Left renal cortex interstitium (tissue), 4 donors: ENCODE measurements at places on chromosomes 11 and 22. TPM values are rescaled to one million over a fixed set of nuclear protein-coding genes. Genes with fewer than 3 reads are reported as not detected.

DNA sequence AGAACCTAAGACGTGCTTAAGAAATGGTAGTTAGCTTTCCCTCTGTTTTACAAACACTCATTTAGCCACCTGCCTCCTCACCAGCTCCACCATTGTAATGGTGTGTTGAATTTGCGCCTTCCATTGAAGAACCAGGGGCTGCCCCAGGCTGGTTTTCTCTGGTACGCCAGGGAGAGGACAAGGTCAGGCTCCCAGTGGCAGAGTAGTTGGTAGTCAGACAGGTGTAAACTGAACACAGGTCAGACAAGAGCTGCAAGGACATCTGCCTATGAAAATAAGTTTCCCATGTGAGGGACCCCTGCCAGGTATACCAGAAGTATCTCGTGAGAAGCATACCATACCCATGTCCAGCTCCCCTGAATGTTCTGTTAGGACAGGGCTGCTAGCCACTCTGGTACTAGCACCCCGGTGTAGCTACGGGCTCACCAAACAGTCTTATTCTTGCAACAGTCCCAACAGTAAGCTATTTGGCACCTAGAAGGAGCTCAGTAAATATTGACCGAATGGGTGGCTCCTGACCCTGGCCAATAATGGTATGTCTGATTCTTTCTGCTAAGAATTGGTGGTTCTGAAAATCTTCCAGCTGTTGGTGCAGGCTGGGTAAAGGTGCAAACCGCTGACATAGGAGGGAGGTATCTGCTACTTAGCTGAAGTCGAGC is 359.0 kb downstream of the LARGE1 start:
- DNase-seq = no peak

DNA sequence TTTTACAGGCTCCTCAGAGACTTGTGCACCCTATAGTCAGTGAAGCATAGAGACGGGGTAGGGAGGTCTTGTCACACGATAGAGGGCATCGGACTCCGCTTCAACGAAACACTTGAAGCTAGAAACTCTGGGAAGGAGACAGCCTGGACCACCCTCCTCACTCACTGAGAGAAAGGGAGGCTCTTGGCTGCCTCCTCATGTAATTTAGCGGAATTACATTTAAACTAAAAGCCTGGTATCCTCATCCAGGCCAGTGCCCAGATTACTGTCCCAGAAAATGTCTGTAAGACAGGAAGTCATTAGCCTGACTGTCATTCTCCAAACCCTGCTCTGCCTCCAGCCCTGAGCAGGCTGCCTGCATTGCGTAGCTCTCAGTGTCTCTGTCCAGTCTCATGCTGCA is 36.0 kb downstream of the TTLL1 start:
- no peak for DNase-seq

TMEM151A gene
- 0.24 TPM for polyA plus RNA-seq

DNA sequence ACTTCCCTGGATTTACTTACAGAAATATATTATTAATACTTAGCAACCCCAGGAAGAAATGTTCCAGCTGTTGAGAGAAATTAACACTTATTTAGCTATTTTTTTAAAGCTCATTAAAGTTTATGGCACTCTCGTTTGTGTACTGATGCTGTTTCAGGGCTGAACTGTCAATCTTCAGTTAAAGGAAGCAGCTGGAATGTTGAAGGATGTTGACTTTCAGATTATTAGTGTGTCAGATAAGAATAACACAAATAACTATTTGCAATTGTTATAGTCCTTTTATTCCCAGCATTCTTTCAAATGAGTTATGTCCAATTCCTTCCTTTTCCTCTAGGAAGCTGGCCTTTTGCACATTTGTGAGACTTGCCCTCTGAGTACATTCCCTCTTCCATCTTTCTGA is 278.2 kb upstream of the RAG2 start:
- no peak for DNase-seq

KRTAP5-8 gene
- polyA plus RNA-seq = 0.68 TPM

- DNase-seq = peak; percentile 65
Observed at GRCh38 chr11:96254087-96254486, 88.9 kb downstream of the MAML2 start.

DNA sequence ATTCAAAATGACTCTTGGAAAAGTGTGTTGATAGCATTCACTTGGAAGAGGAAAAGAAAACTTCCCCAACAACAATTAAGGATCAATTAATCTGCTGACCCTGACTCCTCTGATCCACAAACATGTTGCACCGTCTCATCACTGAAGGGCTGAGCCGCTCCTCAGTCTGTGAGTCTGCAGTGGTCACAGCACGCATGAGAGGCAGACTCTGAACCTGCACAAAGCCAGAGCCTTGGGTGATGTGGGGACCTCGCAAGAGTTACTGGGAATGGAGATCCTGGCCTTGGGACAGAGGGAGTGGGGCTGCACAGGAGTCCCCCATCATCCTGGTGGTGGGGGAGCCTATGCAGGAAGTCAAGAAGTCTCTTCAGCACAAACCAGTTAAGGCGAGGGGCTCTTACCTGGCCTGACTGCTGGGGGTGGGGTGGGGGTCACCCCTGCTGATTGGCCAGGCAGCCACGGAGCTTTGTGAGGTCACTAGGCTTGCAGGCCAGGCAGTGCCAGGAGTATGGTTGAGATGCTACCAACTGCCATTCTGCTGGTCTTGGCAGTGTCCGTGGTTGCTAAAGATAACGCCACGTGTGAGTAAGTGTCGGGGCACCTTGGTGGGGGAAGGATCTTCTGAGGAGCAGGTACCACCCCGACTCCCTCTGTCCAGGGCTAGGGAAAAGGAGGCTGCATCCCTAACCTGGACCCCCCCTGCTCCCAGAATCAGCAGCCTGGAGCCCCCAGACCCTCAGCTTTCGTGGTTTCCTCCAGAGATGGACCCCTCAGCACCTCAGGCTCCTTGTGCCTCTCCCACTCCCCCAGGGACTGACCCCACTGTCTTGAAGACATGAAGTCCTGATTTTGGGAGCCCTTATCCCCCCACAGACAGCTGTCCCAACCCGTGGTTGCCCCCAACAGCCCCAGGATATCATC is at the start of gene ACR:
Gene ACR (plus strand): TSS at position 477 of the 921 bp plus-strand sequence. CDS start 32 bp downstream, at position 509.
- no peak for DNase-seq

DNA sequence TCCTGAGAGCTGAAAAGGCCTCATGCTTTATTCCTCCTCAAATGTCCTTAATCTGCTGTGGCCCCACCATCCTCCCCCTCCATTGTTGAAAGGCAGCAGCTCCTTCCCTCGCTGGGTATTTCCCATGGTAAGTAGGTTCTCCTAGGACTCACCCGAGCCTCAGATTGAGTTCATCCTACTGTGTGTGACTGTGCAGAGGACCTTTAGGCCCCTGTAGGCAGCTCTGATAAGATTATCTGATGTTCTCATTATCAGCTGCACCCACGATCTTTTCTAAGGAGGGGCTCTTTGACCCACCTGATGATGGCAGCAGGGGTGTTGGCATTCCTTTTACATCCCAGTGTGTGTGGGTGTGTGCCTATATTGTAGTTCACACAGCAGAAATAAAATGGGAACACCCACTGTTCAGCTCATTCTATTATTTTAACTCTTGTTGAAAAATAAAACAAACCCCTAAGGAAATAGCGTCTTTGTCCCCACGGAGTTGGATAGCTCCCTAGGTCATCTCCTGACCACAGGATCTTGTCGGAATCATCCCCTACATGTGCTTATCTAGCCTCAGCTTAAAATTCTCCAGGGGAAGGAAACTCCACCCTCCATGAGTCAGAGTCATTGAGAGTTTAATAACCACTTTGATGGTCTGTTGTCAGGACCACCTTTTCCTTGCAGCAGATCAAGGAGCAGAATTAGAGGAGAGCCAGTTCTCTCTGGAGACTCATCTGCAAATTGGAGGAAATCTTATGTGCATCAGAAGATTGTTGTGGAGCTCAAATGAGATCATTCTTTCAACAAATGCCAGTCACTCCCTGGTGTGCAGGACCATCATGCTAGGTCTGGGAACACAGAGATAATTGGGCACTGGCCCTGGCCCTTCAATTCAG is 19.3 kb downstream of the ENDOD1 start:
- DNase-seq = no peak

IL17RA gene
- polyA plus RNA-seq = 7.8 TPM

DNA sequence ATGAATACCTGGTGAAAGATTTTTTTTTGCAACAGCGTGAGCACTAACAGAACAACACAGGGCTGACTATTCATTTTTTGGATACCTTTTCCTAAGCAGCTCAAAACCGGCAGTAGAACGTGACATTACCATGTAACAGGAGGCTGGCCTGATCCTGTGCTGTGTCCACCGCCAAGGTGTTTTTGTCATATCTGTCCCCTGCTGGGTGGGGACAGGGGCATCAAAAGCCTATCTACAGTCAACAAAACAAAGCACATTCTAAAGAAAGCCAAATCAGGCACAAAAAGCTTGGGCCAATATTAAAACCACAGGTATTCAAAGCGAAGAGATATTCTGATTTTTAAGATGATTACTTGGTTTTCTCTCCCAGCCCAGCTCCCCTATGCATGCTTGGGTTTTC is 151.2 kb downstream of the LRRC4C start:
- no peak for DNase-seq

GRCh38 chr22:47375621-47376321 is 613.3 kb downstream of the TBC1D22A start:
- DNase-seq = no peak
